Renal cortical epithelial cell (primary cell): ENCODE measurements at places on chromosomes 7 and 10. TPM values are rescaled to one million over a fixed set of nuclear protein-coding genes. Genes with fewer than 3 reads are reported as not detected.

DNA sequence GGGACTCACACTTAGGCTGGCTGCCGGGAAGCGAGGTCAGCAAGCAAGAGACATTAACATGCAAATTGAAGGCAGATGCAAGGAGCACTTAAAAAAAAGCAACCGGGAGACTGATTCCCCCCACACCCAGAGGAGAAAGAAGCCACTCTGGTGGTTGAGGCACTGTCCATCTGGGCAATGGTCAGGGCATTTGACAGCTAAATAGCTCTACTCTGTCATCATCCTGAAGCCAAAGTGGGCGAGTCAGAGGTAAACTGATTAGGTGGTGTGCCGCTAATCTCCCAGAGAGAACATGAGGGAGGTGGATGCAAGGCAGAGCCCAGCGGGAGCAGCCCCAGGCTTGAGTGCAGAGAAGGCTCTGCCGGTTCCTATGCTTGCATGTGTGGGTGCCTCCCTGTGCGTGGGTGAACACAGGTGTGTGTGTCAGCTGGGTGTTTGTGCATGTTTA, 100.6 kb downstream of the PLXNA4 start:
- no peak for DNase-seq

GRCh38 chr10:47238331-47239095, 61.5 kb upstream of the GDF10 start:
- DNase-seq, result no peak

GRCh38 chr7:48389977-48390376, 218.7 kb downstream of the ABCA13 start:
- peak; percentile 69 for DNase-seq

DNA sequence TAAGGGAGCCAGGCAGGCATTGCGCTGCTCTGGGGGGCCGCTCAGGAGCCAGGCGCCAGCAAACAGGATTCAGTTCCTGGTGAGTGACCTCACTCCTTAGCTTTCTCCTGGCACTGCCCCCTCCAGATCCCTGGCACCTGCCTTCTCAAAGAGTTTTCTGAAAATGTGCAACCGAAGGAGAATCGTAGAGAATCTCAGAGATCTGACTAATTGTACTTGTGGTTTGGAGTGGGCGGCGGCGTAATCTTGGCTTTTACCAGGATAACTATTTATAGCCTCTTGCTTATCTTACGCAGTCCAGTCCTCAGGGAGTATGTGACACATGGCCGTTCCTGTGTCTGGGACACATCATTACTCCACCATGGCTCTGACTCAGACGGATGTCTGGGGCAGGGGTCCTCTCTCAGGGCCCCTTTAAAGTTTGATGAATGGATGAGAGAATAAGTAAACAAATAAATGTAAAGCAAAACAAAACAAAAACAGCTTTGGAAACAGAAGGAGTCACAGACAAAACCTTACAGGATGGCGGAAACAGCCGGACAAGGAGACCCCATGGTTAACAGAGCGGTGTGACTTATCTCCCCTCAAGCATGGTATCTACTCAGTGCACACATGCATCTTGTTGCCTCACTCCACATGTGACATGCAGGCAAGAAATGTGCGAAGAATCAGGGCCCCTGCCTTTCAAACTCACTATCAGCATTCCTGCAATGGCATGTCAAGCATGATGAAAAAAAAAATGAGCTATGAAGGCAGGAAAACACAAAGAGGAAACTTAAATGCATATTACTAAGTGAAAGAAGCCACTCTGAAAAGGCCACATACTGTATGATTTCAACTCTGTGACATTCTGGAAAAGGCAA, 99.7 kb downstream of the TNS3 start:
- DNase-seq, result peak; percentile 94

DNA sequence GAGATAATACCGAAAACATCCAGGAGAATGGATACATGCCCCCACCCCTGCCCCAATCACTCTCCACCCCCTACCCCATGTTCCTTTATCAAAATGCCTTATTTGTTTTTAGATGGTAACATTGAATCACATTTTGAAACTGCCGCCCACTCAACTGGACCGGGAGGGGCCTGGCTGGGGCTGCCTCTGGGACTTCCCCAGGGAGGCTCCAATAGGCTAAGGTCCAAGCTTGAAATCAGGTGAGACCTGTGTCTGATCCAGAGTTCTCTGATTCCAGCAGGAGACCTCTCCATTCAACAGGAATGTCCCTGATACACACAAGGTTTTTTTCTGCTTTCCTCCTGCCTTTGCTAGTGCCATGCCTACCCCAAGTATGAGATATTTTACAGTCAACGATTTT, 43.8 kb upstream of the ACSL5 start:
- no peak for DNase-seq

DNA sequence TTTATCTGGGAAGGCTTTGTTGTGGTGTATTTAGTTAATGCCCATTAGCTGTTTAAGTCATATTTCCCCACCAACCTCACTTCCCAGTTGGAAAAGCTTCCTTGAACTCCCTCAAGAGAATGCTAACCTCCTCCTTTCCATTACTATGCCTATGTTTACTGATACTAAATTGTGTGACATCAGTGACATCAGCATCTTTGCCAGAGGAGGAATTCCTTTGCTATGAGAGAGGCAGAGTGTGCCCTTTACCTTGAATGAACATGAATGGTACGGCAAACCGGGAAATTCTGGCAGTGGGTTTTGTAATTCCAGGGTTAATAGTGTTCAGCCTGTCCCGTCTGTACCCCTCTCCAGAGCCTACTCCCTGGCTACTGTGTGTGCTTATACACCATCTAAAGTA, 22.1 kb upstream of the GLCCI1 start:
- DNase-seq, result no peak

RNF32 gene
- 1.3 and 2.6 TPM in 2 replicates for total RNA-seq
